WTC11 (cell line): ENCODE measurements at places on chromosomes 13 and 19. TPM values are rescaled to one million over a fixed set of nuclear protein-coding genes. Genes with fewer than 3 reads are reported as not detected.

- DNase-seq, result no peak
These were observed 46.0 kb downstream of the SAE1 start for GRCh38 chr19:47176627-47177090.

DNA sequence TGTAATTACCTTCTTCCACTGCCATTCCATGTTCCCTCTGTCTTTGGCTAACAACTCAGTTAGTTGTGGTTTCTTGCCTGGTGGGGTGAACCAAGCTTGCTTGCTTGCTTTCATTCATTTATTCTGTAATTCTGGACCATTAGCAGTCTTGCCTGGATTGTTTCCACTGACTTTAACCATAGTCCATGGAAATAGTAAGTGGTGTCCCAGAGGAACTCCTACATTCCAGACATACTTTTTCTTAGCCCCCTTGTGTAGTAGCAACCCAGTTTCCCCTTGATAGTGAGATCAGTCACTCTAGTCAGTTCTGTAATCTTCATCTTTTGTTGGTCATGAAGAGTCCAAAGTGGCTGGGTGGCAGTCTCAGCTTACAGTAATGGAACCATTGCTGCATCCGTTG lies 23.2 kb downstream of the PDS5B start:
- DNase-seq, result no peak

DNA sequence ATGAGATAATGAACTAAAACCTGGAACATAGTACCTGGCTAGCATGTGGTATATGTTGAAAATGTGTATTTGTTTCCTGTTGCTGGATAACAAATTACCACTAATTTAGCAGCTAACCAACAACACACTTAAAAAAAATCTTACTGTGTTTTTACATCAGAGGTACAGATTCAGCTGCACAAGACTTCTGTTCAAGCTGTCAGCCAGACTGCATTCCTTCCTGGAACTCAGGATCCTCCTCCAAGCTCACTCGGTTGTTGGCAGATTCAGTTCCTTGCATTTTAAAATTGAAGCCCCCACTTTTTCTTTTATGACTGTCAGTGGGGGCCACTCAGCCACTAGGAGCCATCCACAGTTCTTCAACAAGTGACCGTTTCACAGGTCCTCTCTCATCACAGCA lies 246.9 kb upstream of the DACH1 start:
- no peak for DNase-seq

GRCh38 chr19:43309466-43309865 lies 40.1 kb upstream of the PSG9 start:
- no peak for DNase-seq

- no peak for DNase-seq
These were observed 1.1 kb downstream of the ZNF792 start for GRCh38 chr19:34962687-34963572.

- no peak for DNase-seq
These were observed 39.5 kb downstream of the SERP2 start for GRCh38 chr13:44413095-44413494.

- DNase-seq, result no peak
These were observed 1.9 kb upstream of the VASP start for GRCh38 chr19:45505151-45505995.

- DNase-seq, result no peak
These were observed 1335.3 kb downstream of the EFNB2 start for GRCh38 chr13:105200181-105200580.

DNA sequence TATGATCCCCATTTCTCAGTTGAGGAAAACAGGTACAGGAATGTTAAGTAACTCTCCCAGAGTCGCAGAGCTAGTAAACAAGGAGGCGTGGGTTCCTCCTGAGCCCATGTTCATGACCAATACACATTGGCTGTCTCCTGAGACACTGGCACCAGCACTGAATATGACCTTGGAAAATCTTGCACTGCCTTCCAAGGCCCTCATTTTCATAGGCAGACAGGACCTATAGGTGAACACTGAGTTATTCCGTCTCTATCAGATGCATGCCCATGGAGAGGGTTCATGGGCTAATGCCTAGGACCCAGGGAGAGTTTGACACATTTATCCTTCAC lies 504.8 kb downstream of the RFC3 start:
- no peak for DNase-seq

DNA sequence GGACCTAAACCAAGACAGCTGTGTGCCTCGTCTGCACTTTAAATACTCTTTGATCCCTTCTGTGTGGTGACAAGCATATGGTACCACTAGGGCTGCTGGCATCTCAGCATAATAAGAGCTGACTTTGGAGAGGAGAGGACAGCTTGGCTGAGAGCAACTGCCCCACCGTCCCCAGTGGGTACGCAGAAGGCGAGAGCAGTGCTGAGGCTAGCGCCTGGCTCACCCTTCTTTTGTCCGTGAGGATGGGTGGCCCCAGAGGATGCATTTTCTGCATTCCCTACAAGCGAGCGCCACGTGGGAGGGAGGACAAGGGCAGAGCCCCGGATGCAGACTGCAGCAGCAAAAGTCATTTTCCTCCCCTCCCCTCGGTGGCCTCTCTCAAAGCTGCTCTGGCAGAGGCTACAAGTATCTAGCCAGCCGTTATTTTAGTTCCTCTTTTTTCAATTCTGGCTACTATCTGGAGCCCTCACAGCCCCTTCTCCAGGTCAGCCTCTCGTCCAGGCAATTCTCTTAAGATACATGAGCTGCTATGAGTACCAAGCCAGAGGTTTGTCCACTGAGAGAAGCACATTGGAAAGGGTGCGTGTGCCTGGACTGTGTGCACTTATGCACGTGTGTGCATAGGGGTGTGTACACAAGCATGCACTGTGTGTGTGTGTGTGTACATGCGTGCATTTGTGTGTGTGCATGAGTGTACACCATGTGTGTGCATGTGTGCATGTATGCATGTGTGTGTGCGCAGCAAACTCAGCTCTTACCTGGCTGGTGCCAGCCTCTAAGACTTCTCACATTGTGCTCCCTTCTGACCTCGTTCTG lies 51.3 kb downstream of the RAB20 start:
- no peak for DNase-seq

- DNase-seq, result no peak
These were observed 40.5 kb downstream of the TEX26 start for GRCh38 chr13:30972888-30973377.

DNA sequence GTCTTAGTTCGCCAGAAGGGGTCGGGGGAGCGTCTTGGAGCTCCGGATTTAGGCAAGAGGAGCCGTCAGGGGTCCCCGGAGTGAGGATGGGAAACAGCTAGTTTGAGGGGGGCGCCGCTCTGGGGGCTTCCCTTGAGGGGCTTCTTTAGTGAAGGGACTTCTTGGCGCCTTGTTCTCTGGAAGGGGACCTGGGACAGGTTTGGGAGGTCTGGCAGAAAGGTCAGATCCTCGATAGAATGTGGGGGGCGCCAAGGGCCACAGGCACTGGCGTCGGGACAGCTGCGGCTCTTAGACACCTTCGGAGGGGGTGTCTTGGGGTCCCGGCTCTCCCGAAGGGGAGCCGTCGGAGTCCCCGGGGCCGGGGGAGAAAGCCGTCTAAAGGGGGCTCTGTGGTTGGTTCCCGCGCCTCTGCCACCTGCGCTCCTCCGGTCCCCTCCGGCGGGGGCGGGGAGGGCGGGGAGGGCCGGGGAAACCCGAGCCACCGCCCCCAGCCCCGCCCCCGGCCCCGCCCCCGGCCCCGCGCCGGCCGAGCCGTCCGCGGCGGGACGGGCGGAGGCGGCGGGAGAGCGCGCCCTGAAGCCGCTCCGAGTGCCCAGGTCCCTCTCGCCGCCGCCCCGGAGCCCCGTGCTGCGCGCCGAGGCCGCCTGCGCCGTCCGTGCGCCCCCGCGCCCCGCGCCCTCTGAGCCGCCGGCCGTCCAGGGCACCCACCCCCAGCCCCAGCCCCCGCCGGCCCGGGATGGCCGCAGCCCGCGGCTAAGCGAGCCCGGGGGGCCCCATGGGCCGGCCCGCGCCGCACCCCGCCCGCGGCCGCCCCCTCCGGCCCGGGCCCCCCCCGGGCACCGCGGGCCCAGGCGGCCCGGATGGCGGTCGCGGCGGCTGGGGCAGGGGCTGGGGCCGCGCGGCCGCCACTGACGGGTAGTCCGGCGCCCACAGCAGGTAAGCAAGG lies at the start of gene NRTN:
Gene NRTN, plus strand, starts transcription at position 552 of the 946 bp plus-strand sequence. CDS start 19,099 bp downstream, outside the sequence.
- DNase-seq, result peak; percentile 65

DNA sequence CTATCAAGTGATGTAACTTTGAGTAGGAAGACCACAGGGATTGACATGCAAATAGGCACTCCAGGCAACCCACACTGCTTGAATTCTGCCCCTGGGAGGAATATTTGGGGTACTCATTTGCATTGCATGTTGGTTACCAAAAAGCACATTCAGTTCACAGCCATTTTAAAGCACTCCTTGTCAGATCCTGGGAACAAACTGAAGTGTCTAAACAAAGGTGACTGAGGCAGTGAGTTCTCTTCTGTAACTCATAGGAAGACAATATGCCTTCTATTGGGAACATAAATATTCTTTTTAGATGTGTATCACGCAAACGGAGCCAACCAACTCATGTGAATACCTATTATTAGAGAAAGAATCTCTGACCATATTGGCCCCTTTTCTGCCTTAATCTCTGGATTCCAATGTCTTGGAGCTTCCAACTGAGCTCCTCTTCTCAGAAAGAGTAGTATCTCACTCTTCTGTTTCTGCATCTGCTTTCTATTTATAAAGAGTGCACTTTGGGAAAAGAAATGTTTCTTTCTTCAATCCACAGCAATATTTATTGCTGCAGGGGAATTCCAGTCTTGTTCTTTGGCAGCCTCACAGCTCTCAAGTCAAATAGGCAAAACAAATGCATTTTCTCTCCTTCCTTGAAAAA lies 125.7 kb upstream of the NBEA start:
- peak; percentile 16 for DNase-seq

DNA sequence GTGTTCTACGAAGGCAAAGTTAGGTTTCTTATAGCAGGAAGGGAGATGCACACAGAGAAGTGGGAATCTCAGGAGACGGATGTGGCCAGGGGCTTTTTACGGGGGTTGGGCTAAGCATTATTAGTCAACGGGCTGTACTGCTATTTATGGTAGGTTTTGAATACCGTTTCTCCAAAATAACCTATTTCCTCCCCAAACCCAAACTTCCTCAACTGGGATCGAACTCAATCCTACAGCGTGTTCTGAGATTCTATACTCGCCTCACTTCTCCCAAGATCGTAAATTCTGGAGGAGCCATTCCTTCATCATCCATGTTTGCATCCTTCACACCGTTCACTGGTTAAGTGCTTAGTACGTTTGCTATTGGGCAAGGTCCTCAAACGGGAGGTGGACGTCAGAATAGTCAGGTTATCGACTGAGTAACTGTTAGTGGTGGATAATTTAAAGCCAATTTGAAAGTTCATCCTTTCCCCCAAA lies 1.2 kb upstream of the TRIM13 start:
- DNase-seq, result no peak

GRCh38 chr13:89267734-89268133 lies 1596.6 kb downstream of the SLITRK5 start:
- DNase-seq, result no peak

- DNase-seq, result no peak
These were observed 547.0 kb upstream of the GPC6 start for GRCh38 chr13:92679602-92680001.

- DNase-seq, result no peak
These were observed 237.5 kb downstream of the COG6 start for GRCh38 chr13:39892721-39893685.

DNA sequence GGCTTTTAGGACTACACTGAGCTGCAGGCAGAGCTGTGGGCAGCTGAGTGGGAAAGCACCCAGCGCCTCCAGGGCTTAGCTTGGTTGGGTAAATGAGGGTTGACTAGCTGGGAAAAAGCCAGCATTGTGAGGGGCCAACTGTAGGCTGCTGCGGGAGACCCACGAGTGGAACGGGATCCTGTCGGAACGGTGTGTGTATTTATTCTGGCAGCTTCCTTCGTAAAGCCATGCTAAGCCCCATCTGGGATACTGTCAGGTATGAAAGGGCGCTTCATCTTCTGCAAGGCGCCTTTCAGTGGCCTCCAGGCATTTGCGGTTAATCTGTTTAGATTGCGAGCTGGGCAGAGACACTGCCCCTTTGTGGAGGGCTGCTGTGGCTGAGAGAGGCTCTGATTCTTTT lies 39.5 kb upstream of the CNMD start:
- DNase-seq, result no peak

DNA sequence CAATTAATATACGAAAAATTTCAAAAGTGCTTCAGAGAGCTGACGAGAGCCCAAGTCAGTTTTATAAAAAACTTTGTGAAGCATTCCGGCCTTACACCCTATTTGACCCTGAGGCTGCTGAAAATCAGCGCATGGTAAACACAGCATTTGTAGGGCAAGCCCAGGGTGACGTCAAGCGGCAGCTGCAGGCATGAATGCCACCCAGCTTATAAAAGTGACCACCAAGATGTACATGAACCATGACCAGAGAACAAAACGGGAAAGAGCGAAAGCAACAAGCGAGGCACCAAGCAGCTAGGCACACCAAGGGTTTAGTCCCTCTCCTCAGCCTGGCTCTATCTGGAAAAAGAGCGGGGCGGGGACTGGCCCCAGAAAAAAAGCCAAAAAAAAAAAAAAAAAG lies 6.0 kb downstream of the SIGLEC11 start:
- DNase-seq, result no peak

GRCh38 chr13:95921485-95921884 lies 131.7 kb downstream of the UGGT2 start:
- no peak for DNase-seq

- no peak for DNase-seq
These were observed 76.2 kb upstream of the CSNK1A1L start for GRCh38 chr13:37181620-37182019.

GRCh38 chr19:41910240-41910991 lies 17.8 kb downstream of the ERFL start:
- DNase-seq, result no peak

- DNase-seq, result no peak
These were observed 138.9 kb upstream of the RFC3 start for GRCh38 chr13:33678906-33679657.

DNA sequence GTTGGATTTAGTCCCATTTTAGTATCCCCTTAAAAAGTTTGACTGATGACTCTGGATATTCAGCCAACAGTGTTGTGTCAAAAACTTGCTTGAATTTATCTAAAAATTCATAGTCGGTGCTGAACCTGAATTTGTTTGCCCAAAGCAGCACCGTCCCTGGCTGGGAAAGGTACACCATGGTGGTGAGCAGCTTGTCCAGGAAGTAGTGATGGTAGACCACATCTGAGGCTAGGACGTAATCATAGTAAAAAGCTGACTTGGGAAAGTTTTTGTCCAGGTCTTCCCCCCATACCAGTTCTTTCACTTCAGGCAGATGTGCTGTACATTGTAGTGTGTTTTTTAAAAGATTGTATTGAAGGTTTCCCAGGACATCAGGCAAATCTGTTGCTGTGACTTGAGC lies 8.8 kb downstream of the METTL21C start:
- DNase-seq, result no peak

ZNF586 gene
- total RNA-seq, result 13.6 to 16.4 TPM (median 15.4 TPM) in 3 replicates

ZNF844 gene
- 9.1 to 10.5 TPM (median 9.4 TPM) in 3 replicates for total RNA-seq

ELL gene
- 11.6 to 17.3 TPM (median 13.1 TPM) in 3 replicates for total RNA-seq

SCEL gene
- total RNA-seq, result 0.11 TPM in 1 of 3 replicates, not detected in the others

ZNF610 gene
- total RNA-seq, result 4.4 to 8.5 TPM (median 6.6 TPM) in 3 replicates

CGB2 gene
- 1.1 to 1.2 TPM in 2 of 3 replicates, not detected in the other for total RNA-seq

KATNAL1 gene
- total RNA-seq, result 13.2 to 14.2 TPM (median 13.4 TPM) in 3 replicates

TMEM190 gene
- total RNA-seq, result 0.33 to 2.6 TPM (median 0.82 TPM) in 3 replicates

MATK gene
- 26.1 to 29.0 TPM (median 28.3 TPM) in 3 replicates for total RNA-seq

NXNL1 gene
- total RNA-seq, result not detected in 3 replicates

XPO4 gene
- total RNA-seq, result 32.2 to 34.9 TPM (median 33.8 TPM) in 3 replicates

VAV1 gene
- 0.73 to 0.83 TPM (median 0.80 TPM) in 3 replicates for total RNA-seq
